ENCODE measurements at places on chromosomes 12 and 14.

DNA sequence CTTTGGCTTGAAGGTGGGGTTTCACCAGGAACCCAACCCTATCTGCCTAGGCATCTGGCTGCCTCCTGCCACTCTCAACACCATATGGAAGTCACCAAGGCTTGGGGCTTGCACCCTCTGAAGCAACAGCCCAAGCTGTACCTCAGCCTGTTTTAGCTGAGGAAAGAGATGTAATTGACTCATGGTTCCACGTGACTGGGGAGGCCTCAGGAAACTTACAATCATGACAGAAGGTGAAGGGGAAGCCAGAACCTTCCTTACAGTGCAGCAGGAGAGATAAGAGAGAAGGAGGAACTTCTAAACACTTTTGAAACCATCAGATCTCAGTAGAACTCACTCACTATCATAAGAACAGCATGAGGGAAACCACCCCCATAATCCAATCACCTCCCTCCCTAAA lies 26.9 kb downstream of the GLIPR1L1 start:
- no peak for DNase-seq

GRCh38 chr12:102763061-102763460 lies 154.0 kb downstream of the PAH start:
- no peak for DNase-seq

DNA sequence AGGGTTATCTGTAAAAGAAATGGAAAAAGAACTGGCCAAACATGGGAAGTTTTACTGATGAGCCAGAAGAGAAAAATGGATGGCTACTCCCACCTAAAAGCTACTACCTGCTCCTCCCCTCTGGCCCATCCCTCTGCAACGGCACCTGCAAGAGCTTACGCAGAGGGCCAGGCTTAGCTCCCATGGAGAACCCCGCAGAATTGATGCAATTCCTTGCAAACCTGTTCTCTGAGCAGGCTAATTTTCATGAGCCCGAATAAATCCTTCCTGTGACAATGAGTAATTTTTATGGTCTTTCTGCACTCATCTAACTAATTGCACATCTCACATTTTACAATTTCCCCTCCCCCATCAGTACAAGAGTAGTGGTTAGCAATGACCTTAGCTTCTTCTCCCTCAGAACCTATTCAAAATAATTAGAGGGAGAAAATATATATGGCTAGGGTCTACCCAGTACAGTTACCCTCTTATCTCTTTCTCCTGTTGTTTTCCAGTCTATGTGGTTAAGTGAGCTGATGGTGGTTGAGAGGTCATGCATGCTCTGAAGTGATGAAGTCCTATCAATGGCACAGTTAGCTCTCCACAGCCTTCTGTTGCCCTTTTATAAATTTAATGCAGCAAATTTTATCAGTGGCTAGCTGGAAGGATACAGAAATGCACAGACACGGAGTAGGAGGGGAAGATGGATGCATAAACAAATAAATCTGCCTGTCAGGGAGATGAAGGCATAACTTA lies 67.7 kb upstream of the NTF3 start:
- DNase-seq, result no peak

- DNase-seq, result no peak
These were observed 24.1 kb downstream of the ITPR2 start for GRCh38 chr12:26808766-26809476.

DNA sequence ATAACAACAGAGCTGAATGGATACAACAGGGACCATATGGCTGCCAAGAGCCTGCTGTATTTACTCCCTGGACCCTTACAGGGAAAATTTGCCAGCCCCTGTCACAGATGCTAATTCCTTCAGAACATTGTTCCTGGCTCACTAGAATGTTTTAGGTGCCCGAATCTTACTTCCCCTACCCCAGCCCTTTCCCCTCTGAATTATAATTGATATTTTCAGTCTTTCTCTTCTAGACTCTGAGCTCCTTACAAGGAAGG lies 235.3 kb downstream of the KSR2 start:
- DNase-seq, result no peak

- no peak for DNase-seq
These were observed 13.6 kb downstream of the IFT81 start for GRCh38 chr12:110137786-110138185.

- DNase-seq, result no peak
These were observed 218.5 kb downstream of the SLC6A15 start for GRCh38 chr12:84694116-84694515.

DNA sequence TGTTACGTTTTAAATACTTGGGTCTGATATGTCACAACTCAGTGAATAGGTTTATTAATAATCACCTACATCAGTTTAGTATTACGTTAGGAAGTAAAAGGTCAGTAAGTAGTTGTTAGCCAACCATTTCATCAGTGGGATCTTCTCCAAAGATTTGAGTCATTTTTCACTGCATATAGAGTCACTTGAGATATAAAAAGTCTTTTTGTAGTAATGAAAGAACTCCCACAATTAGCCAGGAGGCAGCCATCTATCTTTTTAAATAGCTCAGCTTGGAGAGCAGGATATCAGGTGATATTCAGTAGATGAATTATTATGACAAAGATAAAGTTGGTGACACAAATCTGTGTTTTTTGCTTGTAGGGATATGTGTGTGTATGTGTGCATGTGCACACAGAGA lies 309.3 kb downstream of the PDZRN4 start:
- no peak for DNase-seq

DNA sequence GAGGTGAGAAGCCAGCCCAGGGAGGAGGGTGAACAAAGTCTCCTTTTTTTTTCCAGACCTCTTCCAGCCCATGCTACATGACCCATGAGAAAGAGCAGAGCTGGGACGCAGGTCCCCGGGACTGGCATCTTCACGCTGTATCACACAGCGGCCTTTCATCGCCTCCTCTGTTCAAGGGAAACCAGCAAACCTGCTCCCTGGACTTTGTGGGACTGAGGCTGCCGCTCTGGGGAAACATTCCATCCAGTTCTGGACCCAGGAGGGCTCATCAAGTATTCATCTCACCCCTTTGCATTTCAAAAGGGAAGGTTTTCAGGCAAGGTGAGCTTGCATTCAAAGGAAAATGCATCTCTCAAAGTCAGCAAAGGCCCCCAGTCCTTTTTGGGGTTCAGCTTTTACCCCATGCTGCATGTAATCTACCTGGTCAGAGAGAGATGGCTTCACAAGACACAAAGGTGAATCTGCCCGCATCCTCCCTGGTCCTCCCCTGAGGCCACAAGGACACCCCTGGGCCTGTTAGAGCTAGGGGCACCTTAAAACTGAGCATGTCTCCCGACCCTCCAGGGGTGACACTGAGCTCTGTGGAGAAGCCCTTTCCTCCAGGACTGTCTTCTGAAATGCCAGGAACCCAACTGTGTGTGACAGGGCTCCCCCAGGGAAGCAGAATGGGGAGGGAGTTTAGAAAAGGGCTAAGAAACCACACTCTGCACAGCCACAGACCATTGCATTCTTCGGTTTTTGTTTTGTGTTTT lies 21.2 kb upstream of the MEG3 start:
- DNase-seq, result no peak

- DNase-seq, result no peak
These were observed 72.4 kb downstream of the MAP1LC3B2 start for GRCh38 chr12:116631619-116632018.

DNA sequence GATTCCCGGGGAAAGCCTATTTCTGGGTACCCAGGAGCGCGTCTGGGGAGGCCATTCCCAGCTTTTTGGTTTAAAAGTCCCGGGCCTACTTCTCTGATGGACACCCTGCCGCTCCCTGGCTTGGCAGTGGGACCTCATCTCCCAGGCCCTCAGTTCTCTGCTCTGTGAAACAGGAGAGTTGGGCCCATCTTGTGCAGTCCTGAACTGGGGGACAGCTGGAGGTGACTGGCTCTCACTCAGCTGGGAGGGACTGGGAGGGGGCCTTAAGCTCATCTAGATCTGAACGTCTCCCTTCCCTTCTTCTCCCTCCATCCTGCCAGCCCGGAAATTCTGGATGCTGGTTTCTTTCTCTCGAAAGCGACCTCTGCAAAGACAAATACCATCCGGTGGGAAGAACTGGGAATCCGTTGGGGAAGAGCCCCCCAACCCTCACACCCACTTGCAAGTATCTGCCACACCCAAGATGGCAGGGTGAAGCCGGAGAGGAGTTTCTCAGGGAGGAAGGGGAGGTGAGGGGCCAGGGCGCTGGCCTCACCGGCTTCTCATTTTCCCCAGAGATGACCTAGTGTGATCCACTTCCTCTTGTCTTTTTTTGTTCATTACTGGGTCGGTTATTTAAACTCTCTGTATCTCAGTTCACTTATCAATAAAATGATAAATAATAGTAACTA lies 1.4 kb downstream of the RIN3 start:
- DNase-seq, result no peak

DNA sequence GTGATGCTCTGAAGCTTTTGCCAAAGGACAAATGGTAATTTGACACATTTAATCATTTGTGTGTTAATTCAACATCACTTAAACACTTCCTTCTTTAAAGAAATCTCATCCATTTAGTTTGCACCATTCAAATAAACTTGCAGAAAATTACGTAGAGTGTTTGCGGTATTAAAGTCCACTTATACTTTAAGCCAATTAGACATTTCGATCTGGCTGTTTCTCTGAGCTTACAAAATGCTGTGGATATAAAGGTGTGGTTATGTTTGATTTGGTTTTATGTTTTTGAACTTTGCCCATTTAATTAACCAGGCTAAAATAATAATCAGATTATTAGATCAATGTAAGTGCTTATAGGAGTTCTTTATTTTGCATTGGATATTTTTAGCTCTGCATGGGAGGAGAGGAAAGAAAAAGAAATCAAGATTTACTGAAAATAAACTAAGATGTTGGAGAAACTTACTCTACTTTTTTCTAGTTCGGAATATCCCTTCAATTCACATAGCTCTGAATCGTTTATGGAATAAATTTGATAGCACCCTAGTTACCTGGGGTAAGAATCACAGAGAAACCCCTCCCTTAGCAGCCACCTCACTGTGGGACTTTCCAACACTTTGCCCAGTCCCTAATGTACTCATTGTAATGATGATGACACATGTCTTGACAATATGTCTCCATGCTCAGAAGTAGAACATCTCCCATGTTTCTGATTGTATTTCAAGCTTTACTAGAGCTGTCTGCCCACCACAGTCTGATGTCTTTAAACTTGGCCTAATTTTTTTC lies 268.0 kb downstream of the BTG1 start:
- DNase-seq, result no peak

Measured in fibroblast of skin of right quadriceps (primary cell).